ENCODE measurements at places on chromosomes 6 and 20.

GRCh38 chr6:106448000-106448426, 87.5 kb downstream of the CRYBG1 start:
- peak; percentile 72 for DNase-seq

GRCh38 chr6:54860739-54861138, 14.2 kb downstream of the FAM83B start:
- DNase-seq = no peak

DNA sequence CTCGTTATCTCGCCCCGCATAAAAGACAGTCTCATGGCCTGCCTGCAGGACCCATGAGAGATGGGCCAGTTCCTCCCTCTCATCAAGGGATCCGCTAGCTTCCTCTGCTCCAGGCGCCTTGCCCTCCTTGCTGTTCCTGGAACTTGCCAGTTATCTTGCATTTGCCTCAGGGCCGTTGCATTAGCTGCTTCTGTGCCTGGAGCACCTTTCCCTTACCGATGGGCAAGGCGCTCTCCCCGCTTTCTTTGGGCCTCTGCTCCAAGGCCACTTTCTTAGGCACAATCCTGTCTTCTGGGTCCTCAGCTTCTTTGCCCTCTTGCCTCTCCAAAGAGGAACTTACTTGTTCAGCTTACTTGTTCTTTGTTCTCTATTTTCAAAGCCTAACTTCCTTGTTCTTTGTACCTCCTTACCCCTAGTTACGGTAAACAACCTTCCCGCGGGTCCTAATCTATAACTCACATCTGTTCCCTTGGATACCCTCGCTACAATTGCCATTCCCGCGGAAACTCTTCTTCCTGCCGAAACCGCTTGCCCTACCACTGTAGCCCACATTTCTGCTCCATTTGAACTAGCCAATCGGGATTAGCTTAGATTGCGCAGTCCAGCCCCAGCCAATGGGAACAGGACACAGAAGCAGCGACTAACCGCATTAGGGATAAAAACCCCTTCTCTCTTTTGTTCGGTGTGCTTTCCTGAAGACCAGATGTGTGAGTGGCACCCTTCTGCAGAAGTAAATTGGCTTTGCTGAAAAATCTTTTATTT, 887 bp upstream of the NSFL1C start:
- peak; percentile 70 for DNase-seq

DNA sequence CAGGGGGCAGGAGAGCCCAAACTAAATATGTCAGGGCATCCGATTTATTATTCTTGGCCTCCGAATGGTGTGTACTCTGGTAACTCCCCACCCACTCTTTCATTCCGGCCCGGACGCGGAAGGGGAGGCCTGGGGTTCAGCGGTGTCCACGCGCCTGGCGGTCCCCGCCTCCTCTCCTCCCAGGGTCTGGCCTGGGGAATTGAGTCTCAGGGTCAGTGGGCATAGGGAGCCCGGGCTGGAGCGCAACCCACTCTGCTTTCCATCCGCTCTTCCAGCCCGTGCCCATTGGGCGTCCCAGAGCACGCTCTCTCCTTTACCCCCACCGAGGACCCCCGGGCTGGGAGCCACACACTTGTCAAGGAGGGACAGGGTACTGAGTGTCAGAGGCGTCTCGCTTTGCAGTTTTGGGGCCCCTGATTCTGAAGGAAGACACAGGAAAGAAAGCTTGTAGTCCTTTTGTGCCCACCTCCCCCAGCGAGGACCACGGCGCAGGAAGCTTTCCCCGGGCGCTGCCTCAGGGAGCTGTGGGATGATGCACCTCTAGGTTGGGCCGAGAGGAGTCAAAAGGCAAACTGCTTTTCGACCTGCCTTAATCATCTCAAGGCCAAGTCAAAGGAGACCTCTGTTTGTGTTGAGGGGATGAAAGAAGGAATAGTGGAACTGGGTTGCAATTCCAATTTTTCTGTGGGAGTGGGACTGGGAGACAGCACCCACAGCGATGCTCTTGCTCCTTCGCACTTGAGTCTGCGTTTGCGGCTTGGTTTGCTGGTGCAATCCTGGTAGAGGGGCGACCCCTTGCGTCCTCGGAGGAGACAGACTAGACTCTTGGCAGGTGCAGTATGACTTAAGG, 2.5 kb downstream of the RSPO3 start:
- peak; percentile 77 for DNase-seq

DNA sequence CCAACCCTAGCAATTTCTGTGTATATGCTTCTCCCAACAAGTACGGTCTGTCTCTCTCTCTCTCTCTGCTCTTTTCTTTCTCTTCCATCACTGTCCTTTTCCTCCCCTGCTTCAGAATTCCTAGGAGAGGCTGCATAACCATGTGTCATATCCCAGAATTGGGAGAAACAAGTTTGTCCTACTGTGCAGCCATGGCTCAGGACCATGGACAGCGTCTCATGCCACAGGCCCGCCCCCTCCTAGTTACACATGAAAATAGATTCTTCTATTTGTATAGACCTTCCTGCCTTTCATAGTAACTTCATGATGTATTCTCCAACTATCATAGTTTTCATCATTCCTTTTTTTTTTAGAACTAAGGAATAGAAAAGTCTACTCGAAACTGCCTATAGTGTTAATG, 98.0 kb downstream of the FNDC1 start:
- DNase-seq = peak; percentile 41

DNA sequence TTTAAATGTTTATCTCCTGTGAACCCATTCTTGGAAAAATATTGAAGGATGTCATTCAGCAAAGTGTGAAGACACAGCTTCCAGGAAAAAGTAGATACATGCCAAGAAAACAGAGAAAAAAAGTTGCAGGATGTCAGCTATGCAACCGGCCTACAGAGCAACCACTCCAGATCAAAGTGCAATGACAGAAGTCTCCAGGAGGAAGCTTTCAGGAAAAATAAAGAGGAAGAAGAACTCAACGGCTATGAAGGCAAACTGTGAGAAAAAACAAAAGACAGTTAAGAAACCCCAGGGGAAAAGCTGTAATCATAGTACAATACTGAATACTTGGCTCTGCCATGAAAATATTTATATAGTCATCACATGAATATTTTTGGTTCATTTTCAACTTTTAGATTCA, 30.6 kb downstream of the REPS1 start:
- peak; percentile 68 for DNase-seq

- no peak for DNase-seq
Observed at GRCh38 chr20:9021216-9021615, 47.7 kb upstream of the PLCB4 start.

DNA sequence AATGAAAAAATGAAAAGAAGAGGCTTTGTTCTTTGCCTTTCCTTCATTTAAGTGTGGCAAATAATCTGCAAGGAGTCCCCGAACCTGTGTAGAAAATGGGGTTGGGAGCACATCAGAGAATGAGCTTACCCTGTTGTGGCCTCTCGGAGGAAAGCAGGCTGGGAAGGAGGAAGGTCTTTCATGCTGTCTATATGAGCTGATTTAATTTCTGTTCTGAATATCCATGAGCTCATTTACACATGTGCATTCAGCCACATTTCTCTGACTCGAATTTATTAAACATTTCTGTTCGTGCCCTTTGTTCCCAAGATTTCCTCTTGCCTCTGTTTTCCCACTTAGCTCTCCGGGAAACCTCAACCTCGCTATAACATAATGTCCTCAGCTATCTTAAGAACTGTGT, 584.4 kb upstream of the CDH4 start:
- no peak for DNase-seq

DNA sequence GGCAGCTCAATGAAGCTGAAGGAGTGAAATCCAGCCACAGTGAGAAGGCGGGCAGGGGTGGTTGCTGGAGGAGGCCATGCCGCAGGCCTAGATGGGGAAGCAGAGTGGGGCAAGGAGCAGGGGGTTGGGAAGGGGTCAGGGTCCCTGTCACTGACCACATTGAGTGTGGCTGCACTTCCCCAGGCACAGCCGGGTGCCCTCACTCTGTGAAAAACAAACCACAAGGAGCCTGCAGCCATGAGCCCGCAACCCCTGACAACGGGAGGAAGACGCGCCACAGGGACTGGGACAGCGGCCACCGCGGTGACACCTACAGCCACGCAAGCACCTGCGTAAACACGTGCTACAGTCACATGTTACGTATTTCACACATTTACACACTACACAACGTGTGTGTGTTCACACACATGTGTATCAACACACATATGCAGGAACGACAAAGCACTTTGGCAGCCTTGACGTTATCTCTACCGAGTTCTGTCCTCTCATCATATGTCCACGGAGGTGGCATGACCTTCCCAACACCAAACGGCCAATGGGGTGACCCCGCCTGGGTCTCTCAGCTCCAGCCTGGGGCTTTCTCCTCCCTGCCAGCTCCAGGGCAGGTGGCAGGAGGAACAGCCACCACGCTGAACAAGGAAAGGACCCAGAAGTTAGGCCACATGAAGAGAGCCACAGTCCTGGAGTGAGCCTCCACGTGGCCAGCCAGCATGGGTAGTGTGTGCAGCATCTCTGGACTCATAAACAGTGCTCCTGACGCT, 137.6 kb upstream of the RPS6KA2 start:
- DNase-seq = no peak

- no peak for DNase-seq
Observed at GRCh38 chr6:147711476-147711875, 203.0 kb downstream of the SAMD5 start.

DNA sequence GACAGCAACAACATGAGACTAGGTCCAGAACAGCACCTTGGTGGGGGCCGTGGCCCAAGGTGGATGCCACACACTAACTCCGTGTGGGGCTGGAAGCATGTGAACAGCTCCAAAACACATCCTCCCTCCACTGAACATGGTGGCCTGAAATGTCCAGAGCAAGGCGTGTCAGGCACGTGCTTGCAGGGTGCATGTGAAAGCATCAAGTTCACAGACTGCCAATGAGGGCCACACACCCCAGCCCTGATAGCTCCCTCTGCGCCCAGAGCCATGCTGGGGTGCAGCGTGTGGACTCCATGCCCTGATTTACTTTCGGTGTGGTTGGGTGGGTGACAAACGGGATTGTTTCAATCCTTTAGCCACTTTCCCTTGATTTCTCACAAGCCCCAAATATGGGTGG, 20.1 kb upstream of the RPP40 start:
- DNase-seq = no peak

DNA sequence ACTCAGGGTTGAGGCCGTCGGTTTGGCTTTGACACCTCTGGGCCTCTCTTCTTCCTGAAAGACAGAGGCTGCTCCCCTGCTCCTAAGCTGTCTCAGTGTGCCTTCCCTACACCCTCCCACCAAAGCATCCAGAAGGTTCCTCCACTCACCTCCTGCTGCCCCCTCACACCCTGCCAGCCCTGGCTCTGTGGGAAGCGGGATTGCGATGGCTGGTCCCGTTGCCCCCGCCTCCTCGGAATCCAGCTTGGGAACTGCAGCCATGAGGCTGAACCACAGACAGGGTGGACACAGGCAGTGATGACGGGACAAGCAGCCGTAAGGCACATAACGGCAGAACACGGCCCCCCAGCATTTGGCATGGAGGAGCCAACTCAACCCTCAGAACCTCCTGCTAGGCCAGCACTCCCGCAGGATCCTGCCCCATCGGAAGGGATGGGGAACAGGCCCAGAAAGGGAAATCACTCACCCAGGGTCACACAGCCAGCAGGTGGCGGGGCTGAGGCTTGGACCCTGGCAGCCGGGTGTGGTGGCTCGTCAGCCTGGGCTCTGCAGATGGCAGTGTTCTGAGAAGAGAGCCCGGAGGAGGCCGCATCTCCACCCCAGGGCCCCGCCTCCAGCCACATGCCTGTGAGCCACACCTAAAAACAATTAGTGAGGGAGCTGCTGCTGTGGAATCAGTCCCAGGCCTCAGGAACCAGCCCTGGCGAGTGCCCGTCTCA, 139.6 kb downstream of the PHACTR3 start:
- DNase-seq = peak; percentile 24

- DNase-seq = no peak
Observed at GRCh38 chr20:35503841-35504561, 25.5 kb downstream of the C20orf173 start.

GRCh38 chr6:19699932-19700331, 137.2 kb upstream of the ID4 start:
- DNase-seq = no peak

DNA sequence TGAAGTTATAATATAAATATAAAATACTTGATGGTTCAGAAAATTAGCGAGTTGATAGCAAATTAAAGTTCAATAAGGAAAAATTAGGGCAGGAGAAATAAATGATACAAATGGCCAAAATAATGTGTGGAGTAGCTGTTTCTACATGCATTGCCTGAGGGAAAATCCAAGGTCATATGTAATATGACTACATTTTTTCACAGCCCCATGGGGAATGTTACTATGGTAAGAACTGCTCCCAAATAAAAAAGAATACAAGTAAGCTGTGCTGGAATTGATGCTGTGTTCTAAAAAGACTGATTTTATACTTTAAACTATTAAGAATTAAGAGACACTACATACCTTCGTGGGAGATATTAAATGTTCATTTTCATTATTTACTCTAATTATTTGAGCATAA, 34.1 kb downstream of the MEI4 start:
- DNase-seq = no peak

- DNase-seq = peak; percentile 49
Observed at GRCh38 chr6:28336284-28337120, 554 bp upstream of the ZSCAN31 start.

- DNase-seq = peak; percentile 21
Observed at GRCh38 chr20:11581271-11581670, 336.4 kb upstream of the BTBD3 start.

DNA sequence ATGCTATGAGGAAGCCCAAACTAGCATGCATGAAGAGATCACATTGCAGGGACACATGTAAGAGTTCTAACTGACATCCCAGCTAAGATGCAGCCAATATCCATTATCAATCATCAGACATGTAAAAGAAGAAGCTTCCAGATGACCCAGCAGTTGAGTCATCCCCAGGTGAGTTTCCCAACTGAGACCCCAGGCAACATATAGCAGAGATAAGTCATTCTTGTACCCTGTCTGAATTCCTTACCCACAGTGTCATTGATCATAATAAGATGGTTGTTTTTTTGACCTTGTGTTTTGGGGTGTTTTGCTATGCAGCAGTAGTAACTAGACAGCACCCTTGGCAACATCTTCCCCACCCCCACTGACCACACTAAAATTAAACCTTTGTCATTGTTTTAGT, 18.9 kb downstream of the SIRPD start:
- no peak for DNase-seq

- DNase-seq = no peak
Observed at GRCh38 chr6:146481527-146481926, 62.1 kb upstream of the RAB32 start.

- DNase-seq = no peak
Observed at GRCh38 chr6:50180646-50181045, 130.9 kb upstream of the DEFB112 start.

DNA sequence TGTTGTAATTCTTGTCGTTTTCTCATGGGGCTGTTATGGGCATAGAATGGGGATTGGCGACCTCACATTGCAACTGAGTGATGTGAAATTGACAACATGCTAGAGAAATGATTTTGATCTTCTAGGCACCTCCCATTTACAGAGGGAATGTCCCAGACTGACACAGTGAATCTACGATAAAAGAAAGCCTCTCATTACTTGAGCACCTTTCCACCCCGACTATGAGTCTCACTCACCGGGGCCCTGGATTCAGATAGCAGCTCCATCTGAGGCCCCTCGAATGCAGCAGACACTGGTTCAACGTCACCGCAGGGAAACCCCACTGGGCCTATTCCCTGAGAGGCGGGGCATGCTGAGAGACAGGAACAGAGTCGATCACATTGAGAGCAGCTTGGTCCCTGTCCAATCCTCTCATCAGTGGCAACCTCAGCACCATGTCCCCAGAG, 49.1 kb downstream of the NFATC2 start:
- no peak for DNase-seq

GRCh38 chr20:17985388-17986018, 16.7 kb downstream of the MGME1 start:
- DNase-seq = no peak

GRCh38 chr20:2930538-2930937, 57.3 kb downstream of the PTPRA start:
- DNase-seq = no peak

- DNase-seq = no peak
Observed at GRCh38 chr6:112223070-112223861, 31.1 kb downstream of the LAMA4 start.
